CD4-positive, alpha-beta T cell treated with Interleukin-21 for 1 hour (primary cell): ENCODE measurements at places on chromosomes 13 and 19.

DNA sequence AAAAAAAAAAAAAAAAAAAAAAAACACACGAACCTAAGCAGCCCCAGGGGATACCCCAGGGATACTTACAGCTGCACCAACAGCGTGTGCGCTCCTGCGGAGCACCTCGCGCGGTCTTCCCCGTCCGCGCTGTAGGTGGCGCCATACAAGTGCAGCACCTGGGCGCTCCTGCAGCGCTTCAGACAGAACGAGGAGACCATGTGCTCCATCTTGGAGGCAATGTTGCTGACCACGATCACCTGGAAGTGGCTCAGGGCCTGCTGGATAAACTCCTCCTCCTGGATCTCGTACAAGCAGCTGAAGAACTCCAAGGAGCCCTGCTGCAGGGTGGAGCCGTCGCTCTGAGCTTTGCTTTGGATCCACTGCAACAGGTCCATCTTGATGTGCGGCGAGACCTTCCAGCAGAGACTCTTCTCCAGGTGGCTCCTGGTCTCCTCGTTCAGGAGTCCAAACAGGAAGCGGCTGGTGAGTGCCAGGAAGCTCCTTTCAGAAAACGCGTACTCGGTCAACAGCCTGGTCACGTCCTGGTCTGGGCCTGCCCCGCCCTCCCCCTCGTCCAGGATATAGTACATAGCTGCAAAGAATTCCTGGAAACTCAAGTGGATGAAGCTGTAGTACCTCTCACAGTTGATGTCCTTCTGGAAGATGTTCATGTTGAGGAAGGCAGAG is 14.5 kb downstream of the NLRP12 start:
- DNase-seq: no peak

DNA sequence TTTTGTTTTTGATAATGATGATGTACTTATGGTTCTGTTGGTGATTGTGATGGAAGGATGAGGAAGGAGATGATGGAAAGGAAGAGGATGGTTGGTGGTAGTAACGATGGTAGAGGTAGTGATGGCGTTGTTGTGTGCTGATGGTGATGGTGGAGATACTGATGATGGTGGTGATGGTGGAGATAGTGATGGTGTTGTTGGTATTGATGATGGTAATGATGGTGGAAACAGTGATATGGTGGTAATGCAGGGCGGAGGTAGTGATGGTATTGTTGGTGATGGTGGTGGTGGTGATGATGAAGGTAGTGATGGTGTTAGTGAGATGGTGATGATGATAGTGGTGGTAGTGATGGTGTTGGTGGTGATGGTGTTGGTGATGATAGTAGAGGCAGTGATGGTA is 12.7 kb downstream of the CLEC17A start:
- DNase-seq: no peak

- DNase-seq: no peak
These were observed 800.7 kb upstream of the SLITRK5 start for GRCh38 chr13:86870444-86870843.

- DNase-seq: no peak
These were observed 40.0 kb upstream of the CBY2 start for GRCh38 chr13:45662162-45662561.

DNA sequence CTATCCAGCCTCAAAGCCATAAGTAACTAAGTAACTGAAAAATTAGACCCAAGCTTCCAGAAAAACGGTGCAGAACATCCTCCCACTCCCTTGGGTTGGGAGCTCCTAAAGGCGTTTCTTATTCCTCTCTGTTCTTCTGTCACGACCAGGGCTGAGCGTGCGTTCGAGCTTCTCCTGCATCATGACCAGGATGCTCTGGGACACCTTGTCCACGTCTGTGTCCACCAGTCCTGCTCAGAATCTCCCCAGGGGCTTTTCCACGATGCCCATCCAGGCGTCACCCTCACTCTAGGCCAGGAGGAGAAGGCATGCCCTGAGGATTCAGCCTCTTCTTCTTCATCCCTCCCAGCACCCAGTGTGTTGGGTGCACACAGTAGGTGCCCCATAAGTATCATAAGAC is 37.8 kb upstream of the GAS6 start:
- no peak for DNase-seq

DNA sequence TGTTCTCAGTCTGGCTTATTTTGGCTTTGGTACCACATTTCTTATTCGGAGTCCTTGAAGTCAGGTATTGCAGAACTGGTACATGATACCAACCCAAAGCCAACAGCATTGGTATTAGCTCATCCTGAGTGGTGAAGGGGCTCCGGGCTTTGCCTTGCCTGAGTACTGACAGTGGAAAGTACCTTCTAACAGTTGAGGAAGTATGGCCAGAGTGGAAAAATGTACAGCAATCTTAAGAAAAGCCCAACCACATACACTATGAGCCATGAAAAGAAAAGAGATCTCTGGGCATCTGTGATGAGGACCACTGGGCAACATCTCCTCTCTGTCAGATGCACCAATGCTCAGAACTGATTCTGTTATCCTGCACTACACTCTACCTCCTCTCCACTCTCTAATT is 8.3 kb downstream of the LCP1 start:
- DNase-seq: peak; percentile 65

DNA sequence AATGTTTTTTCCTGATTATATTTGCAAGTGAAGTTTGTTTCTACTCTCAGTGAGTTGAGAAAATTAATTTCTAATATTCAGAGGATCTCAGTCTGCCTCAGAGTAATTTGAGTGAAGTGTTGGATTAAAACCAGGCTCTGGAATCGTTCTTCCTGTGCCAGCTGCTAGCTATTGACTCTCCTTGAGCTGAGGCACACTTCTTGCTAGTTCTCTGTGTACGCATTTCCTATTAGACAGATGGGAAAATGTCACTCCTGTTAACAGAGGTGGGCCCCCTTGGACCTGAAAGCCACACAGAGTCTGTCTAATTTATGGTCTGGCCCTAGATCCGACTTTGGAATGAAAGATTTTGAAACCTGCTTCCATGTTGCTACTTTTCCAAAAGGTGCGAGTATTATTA is 107.6 kb upstream of the RNF113B start:
- no peak for DNase-seq

DNA sequence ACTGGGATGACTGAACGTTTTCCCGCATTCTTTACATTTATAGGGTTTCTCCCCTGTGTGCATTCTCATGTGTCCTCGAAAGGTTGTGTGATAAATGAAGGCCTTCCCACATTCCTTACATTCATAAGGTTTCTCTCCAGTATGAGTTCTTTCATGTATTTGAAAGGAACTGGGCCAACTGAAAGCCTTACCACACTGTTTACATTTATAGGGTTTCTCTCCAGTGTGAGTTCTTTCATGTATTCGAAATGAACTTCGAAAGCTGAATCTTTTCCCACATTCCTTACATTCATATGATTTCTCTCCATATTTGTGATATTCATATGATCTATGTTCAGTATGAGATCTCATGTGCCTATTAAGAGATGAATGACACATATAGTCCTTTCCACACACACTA is 19.4 kb downstream of the ZNF709 start:
- no peak for DNase-seq

GRCh38 chr19:11281356-11282049 is 14.5 kb upstream of the TSPAN16 start:
- no peak for DNase-seq

- DNase-seq: no peak
These were observed 14.6 kb downstream of the PLD3 start for GRCh38 chr19:40363069-40363468.

DNA sequence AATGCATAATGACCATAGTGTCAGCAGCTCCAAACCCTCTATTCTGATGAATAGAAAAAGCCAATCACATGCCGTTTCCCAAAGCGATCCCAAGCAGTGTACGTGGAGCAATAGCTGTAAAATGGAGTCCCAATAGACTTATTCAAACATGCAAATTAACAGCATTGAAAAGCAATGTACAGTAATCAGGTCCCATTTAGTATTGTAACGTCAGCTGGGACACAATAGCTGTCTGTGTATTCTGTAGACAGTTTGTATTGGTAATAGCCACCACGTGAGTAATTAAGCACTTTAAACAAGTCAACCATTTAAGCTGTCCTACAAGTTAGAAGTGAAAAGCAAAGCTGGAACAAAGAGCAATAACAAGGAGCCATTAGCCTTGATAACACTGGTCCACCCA is 698.2 kb downstream of the PCDH17 start:
- DNase-seq: no peak

GRCh38 chr13:90623318-90624011 is 724.0 kb upstream of the MIR17HG start:
- DNase-seq: no peak

DNA sequence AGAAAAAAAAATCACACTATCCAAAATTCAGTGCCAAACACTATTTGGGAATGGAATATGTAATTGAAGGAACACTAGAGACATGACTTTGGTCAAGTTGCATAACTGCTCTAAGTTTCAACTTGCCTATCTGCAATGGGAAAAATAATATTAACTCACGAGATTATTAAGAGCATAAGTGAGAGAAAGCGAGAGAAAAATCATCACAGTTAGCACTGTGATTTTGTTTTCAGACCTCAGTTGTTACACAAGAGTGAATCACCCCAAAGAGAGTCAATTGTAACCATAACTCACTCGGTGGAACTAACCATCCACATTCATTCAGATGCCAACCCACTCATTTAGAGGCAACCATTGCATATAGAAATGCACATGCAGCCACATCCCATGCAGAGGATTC is 147.1 kb downstream of the NHLRC3 start:
- DNase-seq: no peak

DNA sequence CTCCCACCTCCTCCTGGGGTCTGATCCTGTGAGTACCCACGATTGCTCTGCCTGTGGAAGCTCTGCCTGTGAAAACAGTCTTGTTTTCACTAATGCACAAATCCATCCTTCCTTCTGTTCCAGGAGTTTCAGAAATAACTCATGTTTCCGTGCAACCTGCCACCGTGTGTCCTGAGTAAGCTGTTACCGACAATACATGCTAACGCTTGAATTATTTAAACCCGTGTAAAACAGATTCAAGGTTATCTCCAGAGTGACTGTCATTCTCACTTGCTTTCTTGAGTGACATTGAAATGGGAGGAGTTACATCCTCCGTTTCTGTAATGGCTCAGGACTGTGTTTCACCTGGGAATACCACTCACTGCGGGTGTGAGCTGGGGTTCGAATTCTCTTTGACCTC is 24.9 kb downstream of the GPR12 start:
- DNase-seq: no peak

- DNase-seq: no peak
These were observed 31.0 kb upstream of the COX7A1 start for GRCh38 chr19:36183245-36183628.

DNA sequence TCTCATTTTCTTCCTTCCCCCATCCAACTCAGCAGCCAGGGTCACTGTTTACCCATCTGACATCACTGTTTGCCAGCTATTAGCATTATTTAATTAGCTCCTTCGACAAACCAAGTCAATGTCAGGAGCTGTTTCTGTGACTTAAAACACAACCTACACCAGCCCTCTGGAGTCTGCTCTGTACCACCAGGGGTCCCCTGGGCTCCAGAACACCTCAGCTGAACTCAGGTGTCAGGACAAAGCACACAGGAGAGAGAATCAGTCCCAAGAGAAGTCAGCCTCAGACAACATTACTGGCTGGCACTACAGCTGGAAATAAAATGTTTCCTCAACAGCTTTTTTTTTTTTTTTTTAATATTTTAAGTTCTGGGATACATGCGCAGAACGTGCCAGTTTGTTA is 45.1 kb downstream of the DCLK1 start:
- DNase-seq: no peak
